ENCODE measurements at places on chromosomes 13 and 19. TPM values are rescaled to one million over a fixed set of nuclear protein-coding genes. Genes with fewer than 3 reads are reported as not detected.

ZNF444 gene
- 42.9 TPM for total RNA-seq

PLK5 gene
- not detected for total RNA-seq

TINCR gene
- total RNA-seq, result 0.91 TPM

F2RL3 gene
- not detected for total RNA-seq

GRCh38 chr19:38900202-38900629 is 447 bp downstream of the NFKBIB start:
- no peak for DNase-seq

DNA sequence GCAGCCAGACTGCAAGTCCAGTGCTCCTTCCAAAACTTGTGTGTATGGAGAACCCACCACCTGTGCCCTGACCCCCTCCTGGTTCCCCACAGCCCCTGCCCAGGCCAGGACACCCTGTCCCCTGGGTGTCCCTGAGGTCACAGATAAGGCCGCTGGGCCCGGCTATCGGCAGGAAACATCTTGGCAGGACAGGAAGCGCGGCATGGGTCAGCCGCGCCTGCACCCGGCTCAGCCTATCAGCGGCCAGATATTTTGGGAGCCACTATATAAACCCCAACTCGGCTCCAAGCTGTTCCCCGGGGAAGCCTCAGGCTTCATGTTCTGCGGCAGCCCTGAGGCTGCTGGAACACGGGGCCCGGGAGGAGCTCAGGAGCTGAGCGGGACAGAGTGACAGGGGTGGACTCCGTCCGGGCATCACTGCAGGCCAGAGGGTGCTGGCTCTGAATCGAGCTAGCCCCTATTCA is 60.8 kb downstream of the AP1M1 start:
- DNase-seq, result no peak

GRCh38 chr19:7326105-7326877 is 22.4 kb upstream of the ARHGEF18 start:
- DNase-seq, result peak; percentile 61
